ENCODE measurements at places on chromosomes 2 and 18.

GRCh38 chr2:32741575-32741974, 113.7 kb downstream of the TTC27 start:
- DNase-seq, result no peak

DNA sequence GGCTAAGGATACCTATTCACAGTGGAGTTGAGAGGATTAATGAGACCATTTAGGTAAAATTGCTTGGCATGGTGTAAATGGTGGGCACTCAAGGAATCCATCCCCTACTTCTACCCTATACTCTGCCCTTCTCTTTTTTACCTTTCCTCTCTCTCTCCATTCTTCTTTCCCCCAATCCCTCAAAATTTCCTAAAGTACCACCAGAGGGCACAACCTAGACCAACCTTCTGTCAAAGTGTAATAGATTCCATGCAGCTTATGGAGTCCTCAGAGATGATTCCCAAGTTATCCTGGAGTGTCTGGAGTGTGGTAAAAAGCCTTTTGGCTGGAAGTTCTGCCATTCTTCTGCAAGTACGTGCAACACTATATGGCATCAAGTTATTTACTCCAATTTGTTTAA, 33.0 kb upstream of the CCDC195 start:
- no peak for DNase-seq

DNA sequence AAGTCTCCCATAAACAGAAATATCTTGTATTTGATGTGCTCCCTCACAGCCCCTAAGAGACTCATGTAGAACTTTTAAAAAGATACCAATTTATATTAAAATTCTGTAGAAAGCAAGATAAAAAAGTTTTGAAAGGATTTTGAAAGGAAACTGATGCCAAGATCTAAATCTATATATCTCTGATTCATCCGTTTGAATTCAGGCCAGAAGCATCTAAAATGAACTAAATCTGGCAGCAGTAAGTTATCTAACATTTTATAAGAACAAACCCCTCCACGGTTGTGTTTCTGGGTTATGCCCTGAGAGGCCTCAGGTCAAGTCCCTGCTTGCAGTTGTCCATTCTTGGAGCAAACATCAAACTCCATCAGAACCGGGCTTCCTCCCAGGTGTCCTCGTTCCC, 165.8 kb downstream of the FBXO15 start:
- no peak for DNase-seq

GRCh38 chr2:206983161-206983859, 44.0 kb downstream of the CPO start:
- DNase-seq, result no peak

DNA sequence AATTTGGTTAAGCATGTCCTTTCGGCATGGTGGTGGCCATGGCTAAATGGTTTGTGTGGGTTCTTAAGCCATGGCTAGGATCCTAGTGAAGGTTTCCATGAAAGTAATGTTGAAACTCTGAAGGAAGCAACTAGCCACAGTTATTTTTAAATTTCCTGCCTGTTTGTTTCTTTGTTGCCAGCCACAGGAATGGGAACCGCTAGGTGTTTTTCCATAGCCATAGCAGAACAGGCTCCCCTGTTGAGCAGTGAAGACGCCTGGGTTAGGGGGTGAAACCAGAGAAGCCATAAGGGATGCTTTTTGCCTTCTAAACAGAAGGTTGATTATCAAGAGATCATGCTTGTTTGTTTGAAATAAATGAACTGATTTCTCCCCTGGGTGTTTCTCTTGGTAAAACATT, 60.1 kb upstream of the CHMP1B start:
- no peak for DNase-seq

DNA sequence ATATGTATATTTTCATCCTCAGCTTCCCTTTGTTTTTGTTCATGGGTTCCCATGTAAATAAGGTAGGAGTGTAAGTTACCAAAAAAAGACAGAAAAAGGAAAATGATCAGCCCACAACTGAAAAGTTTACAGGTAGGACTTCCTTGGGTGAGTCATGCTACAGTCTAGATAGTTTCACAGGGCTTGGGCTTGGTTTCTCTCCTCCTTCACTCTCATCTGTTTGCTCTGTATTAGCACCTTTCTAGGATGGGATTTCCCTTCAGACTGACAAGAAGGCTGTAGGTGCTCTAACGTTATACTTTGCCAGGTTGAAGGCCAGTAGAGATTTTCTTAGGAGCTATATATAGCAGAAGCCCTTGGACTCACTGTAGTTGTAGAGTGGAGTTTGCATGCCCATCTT, 57.9 kb downstream of the FAM171B start:
- DNase-seq, result no peak

DNA sequence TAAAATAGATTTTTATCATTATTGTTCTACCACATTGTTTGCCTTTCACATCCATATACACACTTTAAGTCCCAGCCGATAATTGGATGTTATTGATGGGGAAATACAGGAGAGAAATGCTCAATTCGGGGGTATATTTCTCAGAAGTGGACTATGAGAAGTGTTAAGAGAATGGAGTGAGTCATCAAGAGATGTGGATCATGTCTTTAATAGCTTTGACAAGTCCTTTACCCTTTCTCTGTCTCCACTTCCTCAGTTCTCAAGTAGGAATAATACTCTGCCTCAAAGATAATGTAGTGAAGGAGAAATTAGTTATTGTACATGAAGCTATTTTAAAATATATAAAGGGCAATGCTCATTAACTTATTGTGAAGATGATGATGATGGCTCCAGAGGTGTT, 1017.6 kb upstream of the PIK3C3 start:
- no peak for DNase-seq

DNA sequence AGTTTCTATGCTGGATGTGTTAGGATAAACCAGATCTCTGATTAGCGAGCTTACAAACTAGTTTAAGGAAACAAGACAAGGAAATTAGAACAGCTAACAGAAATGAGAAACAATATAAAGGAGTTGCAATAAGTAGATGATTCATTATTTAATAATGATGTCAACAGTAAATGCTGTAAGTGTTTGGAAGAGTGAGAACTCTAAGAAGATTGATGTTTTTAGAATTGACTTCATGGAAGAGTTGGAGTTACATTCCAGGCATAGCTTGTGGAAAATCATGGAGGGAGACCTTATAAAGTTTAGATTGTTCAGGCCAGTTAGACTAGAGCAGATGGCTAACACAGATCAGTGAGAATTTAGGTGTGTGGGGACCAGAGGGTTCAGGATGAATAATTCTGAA, 32.6 kb downstream of the PPP1R1C start:
- no peak for DNase-seq

DNA sequence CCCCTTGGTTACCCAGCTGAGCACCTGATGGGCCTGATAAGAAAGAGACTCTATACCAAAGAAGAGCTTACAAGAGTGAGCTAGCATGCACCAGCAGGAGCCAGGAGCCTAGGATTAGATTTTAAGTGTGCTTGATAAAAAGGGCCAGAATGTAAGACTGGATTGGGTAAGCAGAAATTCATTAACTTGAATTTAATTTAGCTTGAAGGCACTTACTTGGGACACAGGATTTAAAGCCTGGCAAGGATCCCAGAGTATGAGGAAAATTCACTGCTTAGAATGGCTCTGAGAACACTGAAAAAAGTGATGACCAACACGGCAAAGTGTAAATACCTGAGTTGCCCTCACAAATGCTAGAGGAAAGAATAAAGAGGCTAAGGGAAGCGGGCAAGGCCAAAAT, 91.3 kb upstream of the RBBP8 start:
- no peak for DNase-seq

DNA sequence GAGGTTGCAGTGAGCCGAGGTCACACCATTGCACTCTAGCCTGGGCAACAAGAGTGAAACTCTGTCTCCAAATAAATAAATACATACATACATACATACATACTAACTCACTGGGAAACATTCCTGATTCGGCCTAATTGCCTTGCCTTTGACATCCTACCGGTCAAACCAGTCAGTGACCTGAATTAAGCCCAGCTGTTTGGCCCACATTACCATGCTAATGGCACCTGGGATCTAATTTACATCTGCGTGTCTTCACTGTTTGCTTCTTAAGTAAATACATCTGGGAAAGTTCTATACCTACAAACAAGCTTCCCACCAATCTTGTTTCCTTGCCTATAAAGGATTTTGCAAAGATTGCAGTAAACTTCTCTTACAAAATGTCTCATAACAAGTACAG, 230.2 kb upstream of the ZC3H15 start:
- no peak for DNase-seq

GRCh38 chr18:73316513-73316912, 448.7 kb upstream of the NETO1 start:
- DNase-seq, result no peak

DNA sequence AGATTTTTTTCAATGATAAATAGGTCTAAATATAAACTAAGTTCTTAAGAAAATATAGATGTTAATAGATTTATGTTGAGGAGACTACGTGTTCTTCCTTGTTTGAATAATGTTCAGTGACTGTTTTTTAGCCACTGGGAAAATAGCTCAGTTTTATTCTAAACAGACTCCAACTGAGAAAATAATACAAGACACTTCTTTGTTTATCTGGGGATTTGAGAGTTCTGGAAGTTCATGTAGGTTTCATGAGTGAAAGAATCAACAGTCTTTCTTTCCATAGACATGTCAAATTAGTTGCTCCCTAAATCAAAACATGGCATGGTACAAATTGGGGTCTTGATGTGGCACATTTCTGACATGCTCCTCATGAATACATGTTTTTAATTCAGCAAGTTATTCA, 177.7 kb downstream of the MREG start:
- DNase-seq, result no peak

DNA sequence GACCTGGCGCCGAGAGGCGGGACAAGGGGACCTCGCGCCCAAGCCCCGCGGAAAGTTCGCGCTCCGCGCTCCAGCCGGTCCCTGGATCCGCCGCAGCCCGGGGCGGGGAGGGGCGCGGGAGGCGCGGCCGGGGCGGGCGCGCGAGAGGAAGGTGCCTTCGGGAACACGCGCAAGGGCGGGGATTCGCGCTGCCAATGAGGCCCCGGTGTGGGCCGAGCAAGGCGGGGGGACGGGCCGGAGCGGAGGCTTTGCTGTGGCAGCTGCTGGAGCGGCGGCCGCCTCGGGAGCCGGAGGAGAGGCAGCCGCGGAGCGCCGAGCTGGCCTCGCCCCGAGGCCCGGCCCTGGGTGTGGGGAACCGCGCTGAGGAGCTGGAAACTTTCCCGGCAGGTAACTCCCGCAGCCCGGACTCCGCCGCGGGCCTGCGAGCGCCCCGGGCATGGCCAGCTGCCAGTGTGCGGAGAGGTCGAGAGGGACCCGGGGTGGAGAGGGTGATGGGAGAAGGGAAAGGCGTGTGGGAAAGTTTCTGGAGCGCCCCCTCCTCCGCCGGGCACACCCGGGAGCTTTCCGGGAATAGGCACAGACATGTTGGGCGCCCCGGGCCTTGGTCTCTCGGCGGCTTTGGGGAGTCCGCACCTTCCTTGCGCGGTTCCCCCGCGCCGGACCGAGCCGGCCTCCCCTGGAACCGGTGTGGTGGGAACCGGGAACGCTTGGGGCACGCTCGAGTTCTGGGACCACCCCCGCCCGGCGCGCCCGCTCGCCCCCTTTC, at the start of gene TANC1:
Gene TANC1 (plus strand): TSS at position 245 of the 766 bp plus-strand sequence. CDS start 97,271 bp downstream, outside the sequence.
- DNase-seq, result peak; percentile 88

- DNase-seq, result peak; percentile 84
Measured at GRCh38 chr2:229921101-229921891, 513 bp downstream of the TRIP12 start.

DNA sequence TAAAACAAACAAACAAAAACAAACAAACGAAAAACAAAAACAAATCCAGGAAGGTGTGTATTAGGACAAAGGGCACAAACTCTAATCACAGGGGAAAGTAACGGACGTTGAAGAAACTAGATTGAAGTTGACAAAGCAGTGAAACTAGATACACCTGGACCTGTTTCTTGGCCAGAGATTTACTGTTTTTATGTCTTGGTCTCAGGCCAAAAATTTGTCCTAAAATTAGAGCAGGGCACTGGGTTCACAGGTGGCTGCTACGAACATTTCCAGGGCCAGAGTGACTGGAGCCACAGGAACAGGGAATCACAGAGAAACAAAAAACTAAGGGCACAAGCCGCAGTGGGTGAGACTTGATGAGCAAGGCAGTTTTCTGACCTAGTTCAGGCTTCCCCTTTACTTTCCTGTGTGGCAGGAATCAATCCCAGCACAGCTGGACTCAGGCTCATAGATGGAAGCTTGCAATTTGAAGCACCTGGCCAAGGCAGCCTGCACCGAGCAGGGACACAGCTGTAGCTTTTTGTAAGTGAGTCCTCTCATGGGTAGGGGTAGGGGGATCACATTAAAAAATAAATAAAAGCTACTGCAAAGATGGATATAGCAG, 329.4 kb downstream of the DLGAP1 start:
- no peak for DNase-seq

DNA sequence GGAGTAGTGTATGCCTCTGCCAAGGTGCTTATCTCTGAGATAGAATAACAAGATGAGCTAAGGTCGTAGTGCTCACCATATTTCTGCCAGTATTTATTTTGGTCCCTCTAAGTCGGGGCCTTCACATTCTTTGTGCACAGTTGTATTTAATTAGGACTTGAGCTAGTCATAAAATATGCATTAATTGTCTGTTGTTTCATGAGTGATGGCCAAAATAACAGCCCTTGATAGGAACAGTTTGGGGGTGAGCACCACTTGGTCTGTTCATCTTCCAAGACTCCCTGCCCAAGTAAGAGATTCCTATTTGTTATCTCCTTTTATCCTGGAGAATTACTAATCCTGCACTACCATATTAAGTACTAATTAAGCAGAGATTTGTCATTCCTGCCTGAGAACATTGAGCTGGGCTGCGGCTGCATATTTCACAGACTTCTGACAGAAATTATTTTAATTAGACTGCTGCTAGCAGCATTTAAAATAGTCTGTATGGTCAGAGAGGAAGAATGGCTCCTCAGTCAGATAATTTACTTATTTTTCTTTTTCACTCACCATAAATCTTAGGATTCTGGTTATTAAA, 435.1 kb downstream of the MTX2 start:
- no peak for DNase-seq

DNA sequence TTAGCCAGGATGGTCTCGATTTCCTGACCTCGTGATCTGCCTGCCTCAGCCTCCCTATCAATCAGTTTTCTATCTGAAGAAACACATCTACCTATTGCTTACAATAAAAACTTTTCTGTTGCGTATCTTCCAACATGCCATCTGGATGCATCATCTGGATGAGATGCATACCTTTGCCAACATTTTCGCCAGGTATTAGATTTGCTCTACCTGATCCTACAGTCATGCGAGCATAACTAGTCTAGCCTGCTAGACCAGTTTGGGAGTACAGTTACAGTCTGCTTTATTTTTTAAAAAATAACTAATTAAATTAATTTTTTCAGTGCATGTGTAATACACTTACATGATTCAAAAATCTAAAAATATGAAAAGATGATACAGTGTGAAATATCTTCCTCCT, 334.0 kb upstream of the MEX3C start:
- no peak for DNase-seq

GRCh38 chr2:177445200-177445599, 52.6 kb downstream of the AGPS start:
- DNase-seq, result peak; percentile 21

GRCh38 chr18:30862900-30863299, 179.6 kb downstream of the DSC3 start:
- no peak for DNase-seq
